Sigmoid colon (tissue), 7 donors: ENCODE measurements at places on chromosomes 12 and 14. TPM values are rescaled to one million over a fixed set of nuclear protein-coding genes. Genes with fewer than 3 reads are reported as not detected.

The MYF5 gene
- not detected for total RNA-seq

DNA sequence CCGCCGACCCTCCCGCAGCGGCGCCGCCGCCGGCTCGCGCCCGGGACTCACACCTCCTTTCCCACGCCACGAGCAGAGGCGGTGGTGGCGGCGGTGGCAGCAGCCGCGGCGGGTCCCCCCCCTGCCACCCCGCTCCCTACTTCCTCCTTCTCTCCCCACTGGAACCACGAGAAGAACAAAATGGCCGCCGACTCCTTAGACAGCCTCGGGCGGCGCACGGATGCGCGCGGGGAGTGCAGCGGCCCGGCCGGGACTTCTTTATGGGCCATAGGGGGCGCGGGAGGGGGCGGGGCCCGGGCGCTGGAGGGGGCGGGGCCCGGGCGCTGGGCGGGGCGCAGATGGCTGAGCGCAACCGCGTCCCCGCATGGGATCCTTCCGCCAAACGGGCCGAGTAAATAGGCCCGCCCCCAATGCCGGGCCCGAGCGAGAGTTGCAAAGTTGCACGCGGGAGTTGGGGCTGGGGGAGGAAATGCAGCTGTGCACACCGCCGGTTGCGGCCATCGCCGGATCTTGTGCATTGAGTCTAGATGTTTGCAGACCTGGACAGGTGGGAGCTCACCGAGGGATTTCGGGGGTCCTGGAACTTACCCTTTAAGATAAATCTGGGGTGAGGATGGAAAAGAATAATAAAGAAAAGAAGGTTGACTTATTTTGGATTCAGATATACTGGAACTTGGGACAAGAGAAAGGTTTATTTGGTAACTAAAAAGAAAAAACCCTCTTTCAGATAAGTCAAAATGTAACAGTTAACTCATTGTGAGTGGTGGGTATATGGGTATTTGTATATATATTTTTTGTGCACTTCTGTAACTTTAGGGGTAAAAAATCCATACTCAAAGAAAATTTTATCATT, at the start of gene PPP1CC:
TSS of gene PPP1CC (minus strand) at position 174 of the 853 bp plus-strand sequence. CDS start 184 bp downstream, outside the sequence.
- H3K4me3 ChIP-seq = peak within 1 kb of the TSS; percentile 86
- no peaks in the 10 kb centered on the region for H3K36me3 ChIP-seq
- peaks cover 60% of the 10 kb centered on the region for H3K4me1 ChIP-seq

- peaks cover 12% of the 10 kb centered on the region for H3K36me3 ChIP-seq
- DNase-seq = no peak
- no peak overlapping the region for H3K4me3 ChIP-seq
- H3K27me3 ChIP-seq = no peaks in the 10 kb centered on the region
Measured at GRCh38 chr14:90300611-90301047, 31.1 kb downstream of the NRDE2 start.

GRCh38 chr12:52356762-52357580, 10.3 kb downstream of the KRT85 start:
- no peak overlapping the region for H3K27ac ChIP-seq
- H3K4me3 ChIP-seq = no peak overlapping the region
- DNase-seq = no peak
- H3K36me3 ChIP-seq = no peaks in the 10 kb centered on the region
- H3K4me1 ChIP-seq = no peaks in the 10 kb centered on the region
- H3K27me3 ChIP-seq = no peaks in the 10 kb centered on the region

The HOXC4 gene
- 0.71 TPM for total RNA-seq

DNA sequence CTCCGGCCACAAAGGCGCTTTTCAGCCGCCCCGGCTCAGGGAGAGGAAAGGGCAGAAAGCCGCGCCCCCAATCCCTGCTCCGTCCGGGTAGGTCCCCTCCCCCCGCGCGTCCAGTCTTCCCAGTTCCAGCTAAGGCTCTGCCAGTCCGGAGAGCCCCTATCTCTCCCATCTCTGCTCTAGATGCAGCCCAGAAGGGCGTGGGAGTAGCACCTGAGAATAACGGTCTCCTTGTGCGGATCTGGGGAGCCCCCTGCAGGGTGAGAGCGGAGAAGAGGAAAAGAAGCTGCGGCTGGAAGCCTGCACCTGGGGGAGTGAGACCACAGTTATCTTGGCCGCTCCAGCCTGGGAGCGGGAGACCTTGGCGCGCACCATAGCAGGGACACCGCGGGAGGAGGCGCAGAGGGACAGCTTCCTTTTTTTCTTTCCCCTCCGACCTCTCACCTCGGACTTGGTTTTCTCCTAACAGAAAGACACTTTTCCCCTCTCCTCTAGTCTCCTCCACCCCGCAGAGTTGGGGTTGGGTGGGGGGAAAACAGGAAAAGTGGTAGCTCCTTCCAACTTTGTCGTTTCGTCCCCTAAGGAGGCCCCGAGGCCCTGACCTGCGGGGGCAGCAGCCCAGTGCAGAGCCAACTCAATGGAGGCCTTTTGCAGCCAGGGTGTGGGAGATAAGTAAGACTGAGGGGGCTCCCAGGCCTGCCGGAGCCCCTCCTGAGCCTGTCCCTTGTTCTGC, 2.4 kb downstream of the DHH start:
- peaks cover 66% of the 10 kb centered on the region for H3K4me1 ChIP-seq
- no peak for DNase-seq
- no peak overlapping the region for H3K4me3 ChIP-seq

- peaks cover 49% of the 10 kb centered on the region for H3K4me1 ChIP-seq
- peak overlapping the region; percentile 98 for H3K27ac ChIP-seq
- no peaks in the 10 kb centered on the region for H3K27me3 ChIP-seq
Measured at GRCh38 chr12:53044896-53045695, 4.8 kb upstream of the TNS2 start.

DNA sequence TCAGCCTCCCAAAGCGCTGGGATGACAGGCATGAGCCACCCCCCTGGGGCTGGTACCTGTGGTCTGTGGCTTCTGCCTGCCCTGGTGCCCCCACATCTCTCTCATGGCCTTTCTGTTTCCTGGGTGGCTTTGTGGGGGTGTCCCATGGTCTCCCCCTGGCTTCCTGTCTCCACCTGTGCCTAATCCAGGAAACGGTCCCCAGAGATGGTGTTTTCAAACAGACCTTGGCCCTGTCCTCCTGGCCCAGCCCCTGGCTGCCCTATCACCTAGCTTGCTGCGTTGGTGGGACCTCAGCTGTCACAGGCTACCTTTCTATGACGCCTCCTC, 18.1 kb downstream of the MEG3 start:
- H3K27me3 ChIP-seq = no peaks in the 10 kb centered on the region
- no peak for DNase-seq
- H3K4me3 ChIP-seq = no peak overlapping the region
- no peaks in the 10 kb centered on the region for H3K36me3 ChIP-seq

- H3K36me3 ChIP-seq = no peaks in the 10 kb centered on the region
- DNase-seq = no peak
- peaks cover 8% of the 10 kb centered on the region for H3K4me1 ChIP-seq
- no peak overlapping the region for H3K27ac ChIP-seq
- H3K27me3 ChIP-seq = no peaks in the 10 kb centered on the region
Measured at GRCh38 chr14:105666420-105666819, 140.0 kb downstream of the TMEM121 start.

DNA sequence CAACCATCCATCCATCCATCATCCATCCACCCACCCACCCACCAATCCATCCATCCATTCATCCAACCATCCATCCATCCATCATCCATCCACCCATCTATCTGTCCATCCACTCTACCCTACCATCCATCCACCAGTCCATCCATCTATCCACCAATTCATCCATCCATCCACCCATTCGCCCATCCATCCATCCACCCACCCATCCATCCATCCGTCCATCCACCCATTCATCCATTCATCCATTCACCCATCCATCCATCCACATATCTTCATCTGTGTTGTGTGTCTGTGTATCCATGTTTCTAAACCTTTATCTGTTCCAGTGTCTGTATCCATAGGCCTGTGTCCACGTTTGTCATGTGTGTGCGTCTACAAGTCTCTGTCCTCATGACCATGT, 9.9 kb downstream of the HNF1A start:
- no peaks in the 10 kb centered on the region for H3K36me3 ChIP-seq
- no peak overlapping the region for H3K27ac ChIP-seq
- DNase-seq = no peak
- H3K4me1 ChIP-seq = no peaks in the 10 kb centered on the region
- no peaks in the 10 kb centered on the region for H3K27me3 ChIP-seq

DNA sequence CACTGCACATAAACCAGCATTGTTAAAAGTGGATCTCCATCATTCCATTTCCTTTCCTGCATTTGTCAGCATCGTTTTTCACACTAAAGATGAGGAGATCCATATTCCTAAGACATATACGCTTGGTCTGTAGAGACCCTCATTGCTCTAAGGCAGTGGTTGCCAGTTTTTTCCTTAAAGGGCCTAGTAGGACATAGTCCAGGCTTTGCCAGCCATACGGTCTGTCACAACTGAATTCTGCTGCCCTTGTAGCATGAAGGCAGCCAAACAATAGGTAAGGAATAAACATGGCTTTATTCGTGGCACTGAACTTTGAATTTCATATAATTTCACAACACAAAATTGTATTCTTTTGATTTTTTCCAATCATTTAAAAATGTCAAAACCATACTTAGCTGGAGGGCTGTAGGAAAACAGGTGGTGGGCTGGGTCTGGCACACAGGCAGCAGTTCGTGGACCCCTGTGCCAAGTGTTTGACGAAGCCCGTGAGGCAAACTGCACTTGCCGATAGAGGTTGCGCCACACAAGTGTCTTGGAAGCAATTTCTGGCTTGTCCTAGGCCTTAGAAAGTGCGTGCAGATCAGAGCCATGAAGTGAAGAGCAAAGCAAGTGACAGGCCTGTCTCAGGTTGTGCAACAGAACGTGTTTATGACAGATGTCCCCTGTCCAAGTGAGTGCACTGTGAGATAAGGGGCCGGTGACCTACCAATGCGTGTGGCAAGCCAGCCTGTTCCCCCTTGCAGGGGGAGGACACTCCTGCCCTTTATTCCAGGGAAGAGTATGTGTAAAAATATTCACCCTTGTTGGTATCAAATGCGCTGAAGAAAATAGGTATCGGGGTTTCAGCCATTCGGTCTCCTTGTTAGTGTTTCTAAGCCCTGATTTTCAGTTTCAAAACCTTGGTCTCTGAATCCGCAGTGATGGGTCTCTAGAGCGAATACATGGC, 916 bp upstream of the CHPT1 start:
- peak; percentile 81 for DNase-seq
- H3K4me1 ChIP-seq = peaks cover 46% of the 10 kb centered on the region

The TAS2R19 gene
- total RNA-seq = 6.1 TPM

DNA sequence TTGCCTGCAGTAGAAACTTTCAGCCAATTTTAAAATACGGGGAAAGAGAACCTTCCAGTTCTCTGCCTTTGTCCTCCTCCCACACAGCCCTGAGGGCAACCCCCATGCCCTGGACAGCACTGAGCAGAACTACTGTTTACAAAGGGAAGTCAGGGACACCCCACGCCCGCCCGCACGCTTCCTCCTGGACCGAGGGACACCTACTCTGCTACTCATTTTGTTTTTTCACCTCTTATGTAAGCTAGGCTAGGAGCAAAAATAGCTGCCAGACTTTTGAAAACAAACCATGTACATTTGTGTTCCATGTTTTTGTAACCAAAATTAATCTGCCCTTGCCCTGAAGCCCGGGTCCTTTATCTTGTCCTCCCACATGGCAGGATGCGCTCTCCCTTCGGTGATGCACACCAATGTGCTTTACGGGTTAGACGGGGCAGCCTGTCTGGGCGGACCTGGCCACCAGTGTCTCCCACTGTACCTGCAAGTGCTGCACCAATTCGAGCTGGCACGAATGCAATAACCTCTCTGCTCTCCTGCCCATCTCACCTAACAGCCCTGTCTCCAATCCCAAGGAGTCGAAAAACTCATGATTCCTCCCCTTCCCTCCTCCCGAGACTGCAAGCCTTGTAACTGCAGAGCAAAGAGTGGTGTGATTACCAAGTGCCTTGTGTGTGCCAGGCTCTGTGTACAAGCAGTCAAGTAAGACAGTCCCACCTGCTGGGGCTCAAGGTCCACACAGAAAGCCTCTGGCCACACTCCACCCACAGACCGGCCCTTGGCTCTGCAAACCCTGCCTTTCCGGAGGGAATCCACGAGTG, 85.2 kb downstream of the CCDC88C start:
- H3K36me3 ChIP-seq = no peaks in the 10 kb centered on the region
- no peak overlapping the region for H3K4me3 ChIP-seq
- H3K27ac ChIP-seq = no peak overlapping the region
- no peaks in the 10 kb centered on the region for H3K27me3 ChIP-seq

The ACOT4 gene
- total RNA-seq = 0.33 TPM

GRCh38 chr14:99538275-99538674, 57.1 kb downstream of the CCNK start:
- peak overlapping the region; percentile 91 for H3K27ac ChIP-seq
- DNase-seq = no peak
- no peaks in the 10 kb centered on the region for H3K27me3 ChIP-seq
- no peak overlapping the region for H3K4me3 ChIP-seq
- H3K36me3 ChIP-seq = peaks cover 4% of the 10 kb centered on the region

The CCDC38 gene
- total RNA-seq = not detected

DNA sequence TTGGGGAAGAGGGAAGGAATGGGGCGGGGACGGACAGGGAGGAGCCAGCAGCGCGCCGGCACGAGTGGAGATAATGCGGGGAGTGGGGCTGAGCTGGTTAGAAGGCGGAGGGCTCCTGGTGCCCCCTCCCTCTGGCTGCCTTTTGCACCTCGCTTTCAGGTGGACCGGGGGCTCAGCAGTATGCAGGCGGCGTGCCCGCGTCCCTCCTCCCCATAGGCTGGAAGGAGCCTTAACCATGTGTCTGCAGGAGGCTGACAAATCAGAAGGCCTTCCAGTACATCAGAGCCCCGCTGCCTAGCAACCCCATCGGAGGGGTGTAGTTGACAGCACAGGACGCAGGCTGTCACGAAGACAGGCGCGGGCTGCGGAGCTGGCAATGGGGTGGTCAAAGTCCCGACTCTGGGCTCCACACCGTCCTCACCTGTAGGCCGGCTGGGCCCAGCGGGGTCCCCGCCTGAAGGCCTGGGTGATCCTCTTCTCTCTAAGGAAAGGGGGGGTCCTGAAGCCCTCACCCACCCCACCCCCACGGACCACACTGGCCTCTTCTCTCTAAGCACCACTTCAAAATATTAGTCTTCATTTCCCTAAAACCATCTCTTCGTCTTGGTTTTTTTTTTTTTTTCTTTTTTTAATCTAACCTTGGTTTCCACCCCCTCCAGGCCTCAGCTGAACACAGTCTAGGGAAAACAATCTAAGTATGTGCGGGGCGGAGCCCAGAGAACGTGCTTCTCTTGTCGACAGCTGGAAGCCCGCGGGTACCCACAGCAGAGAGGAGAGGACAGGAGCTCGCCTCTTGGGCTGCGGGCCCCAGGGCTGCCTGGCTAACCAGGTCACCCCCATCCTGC, 44.5 kb downstream of the KDM2B start:
- no peaks in the 10 kb centered on the region for H3K27me3 ChIP-seq
- H3K4me1 ChIP-seq = peaks cover 32% of the 10 kb centered on the region
- H3K4me3 ChIP-seq = peak overlapping the region; percentile 71
- peak; percentile 94 for DNase-seq

- H3K4me3 ChIP-seq = no peak overlapping the region
- H3K27me3 ChIP-seq = no peaks in the 10 kb centered on the region
- no peak overlapping the region for H3K27ac ChIP-seq
- DNase-seq = no peak
- H3K4me1 ChIP-seq = no peaks in the 10 kb centered on the region
Measured at GRCh38 chr14:61130512-61131260, 149.6 kb downstream of the SLC38A6 start.
